ENCODE measurements at places on chromosomes 12 and 14.
A peak's percentile ranks its signal among the peaks of the same experiment; 100 is the strongest.

DNA sequence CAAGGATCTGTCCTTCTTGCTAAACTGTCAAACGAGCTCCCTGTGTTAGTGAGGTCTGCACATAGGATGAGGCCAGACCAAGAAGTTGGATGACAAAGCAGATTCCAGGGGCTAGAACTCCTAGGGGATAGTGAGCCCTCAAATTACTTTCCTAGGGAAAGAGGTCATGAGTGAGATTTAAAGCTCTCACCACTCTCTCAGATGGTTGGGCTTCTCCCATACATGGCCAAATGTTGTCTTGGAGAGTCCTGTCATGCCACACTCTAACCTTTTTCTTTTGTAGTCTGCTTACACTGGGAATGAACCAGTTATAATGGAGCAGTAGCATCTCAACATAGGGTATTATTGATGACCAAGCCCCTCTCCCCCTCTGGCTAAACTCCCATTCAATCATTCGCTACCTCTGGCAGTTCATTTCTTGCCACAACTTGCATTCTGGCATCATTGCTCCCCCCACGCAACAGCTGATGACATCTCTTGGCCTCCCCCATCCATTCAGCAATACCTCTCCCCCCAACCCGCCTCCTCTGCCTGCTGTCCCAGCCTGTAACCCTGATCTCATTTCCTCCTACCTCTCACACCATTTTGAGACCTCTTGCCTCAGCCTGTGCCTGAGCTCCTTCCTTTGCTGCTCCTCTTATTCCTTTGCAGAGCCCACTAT, 64.7 kb upstream of the CISTR start:
- DNase-seq = no peak

DNA sequence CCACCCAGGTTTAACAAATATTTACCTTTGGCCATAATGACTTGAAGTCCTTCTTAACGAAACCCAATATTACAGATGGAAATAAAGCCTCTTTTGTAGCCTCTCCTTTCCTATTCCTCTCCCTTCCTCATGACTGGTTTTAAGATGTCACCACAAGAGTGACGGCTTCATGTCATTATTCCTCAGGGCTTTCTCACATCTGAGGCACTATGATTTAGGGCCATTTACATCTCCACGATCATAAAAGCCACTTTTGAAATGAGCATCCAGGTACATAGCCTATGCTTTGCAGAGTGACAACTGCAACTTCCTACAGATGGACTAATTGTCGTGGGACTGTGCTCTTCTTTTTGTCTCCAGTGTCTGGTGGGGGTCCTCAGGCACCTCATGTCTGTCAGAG, 32.3 kb upstream of the DACT1 start:
- DNase-seq = no peak

GRCh38 chr12:58639318-58639934, 280.9 kb downstream of the LRIG3 start:
- DNase-seq = peak; percentile 31

DNA sequence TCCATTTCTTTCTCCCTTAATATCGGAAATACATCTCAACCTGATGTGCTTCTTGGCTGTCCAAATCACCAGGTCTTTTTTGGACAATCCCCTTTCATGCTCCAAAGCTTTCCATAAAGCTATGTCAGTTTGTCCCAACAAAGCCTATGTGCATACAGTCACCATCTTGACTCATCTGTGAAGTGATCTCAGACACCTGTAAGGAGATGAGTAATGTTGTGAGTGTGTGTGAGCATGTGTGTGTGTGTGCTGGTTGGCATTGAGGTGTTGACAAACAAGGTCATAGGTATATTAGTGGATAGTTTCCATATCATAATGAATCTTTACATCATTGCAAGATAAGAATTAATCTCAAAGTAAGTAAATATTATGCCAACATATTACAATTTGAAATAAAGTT, 1243.3 kb upstream of the SEL1L start:
- no peak for DNase-seq

- peak; percentile 88 for DNase-seq
These were observed 728 bp upstream of the STON2 start for GRCh38 chr14:81400852-81401251.

- no peak for DNase-seq
These were observed 2.6 kb downstream of the DCN start for GRCh38 chr12:91179966-91180561.

Measured in fibroblast of pulmonary artery (primary cell).